ENCODE measurements at places on chromosomes 1 and 21.

DNA sequence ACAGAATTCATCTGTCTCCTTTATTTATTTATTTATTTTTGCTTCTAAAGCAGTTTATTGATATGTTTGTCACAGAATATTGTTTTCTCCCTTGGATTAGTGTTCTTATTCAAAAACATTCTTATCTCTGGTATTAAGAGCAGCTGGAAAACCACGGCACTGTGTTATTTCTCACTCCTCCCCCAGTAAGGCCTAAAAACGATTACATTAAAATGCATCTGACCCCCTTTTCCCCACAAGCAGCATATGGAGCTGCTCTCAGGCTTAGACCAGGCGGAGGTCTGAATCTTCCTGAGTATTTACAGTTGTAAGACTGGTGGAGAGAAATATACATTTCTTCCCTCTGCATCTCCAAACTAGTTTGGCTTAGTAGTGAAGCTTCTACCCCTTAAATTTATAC is 86.8 kb downstream of the HLX start:
- no peak for DNase-seq

DNA sequence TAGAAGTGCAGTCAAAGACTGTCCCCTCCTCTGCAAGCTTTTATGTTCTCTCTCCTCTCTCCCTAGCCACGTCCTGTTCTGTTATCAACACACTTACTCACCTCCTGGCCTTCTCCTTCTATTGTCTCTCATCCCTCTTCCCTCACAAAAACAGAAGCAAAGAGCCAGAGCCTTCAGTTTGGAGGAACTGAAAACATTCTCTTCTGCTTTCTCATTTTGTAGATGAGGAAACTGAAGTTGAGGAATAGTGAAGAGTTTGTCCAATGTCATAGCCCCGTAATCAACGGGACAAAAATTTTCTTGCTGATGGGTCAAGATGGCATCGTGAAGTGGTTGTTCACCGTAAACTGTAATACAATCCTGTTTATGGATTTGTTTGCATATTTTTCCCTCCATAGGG is 1.9 kb downstream of the NLRP3 start:
- DNase-seq: no peak

- no peak for DNase-seq
Measured at GRCh38 chr1:229836324-229836723, 210.3 kb downstream of the URB2 start.

DNA sequence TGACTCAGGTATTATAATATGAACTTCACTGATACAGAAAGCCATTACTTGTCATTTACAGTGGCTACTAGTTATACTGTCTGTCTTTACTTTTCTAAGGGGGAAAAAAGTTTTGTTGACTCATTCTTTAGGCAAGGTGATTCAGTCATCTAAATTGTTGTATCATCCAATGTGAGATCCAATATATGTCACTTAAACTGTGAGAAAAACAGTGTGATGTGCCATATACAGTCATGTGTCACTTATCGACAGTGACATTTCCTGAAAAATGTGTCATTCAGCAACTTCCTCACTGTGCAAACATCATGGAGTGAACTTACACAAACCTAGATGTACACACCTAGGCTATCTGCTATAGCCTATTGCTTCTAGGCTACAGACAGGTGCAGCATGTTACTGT is 57.6 kb downstream of the KCNK2 start:
- DNase-seq: no peak

DNA sequence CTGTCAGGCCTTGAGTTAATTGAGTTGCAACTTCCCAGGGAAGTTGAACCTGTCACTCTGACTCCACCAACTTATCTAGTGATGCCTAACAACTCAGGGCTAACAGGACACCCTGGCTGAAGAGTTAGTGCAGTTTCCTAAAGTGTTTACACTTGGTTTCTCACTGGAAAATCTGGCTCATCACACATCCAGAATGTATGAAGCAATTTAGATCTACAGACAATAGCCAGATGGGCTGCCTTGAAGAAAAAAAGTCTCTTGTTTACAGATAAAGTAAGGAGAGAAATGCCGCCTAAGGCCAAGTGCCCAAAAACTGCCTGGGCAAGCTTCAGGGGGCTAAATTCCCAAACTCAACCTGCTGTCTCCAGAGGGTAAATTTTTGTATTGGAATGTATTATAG is 446.3 kb upstream of the NCAM2 start:
- DNase-seq: no peak

DNA sequence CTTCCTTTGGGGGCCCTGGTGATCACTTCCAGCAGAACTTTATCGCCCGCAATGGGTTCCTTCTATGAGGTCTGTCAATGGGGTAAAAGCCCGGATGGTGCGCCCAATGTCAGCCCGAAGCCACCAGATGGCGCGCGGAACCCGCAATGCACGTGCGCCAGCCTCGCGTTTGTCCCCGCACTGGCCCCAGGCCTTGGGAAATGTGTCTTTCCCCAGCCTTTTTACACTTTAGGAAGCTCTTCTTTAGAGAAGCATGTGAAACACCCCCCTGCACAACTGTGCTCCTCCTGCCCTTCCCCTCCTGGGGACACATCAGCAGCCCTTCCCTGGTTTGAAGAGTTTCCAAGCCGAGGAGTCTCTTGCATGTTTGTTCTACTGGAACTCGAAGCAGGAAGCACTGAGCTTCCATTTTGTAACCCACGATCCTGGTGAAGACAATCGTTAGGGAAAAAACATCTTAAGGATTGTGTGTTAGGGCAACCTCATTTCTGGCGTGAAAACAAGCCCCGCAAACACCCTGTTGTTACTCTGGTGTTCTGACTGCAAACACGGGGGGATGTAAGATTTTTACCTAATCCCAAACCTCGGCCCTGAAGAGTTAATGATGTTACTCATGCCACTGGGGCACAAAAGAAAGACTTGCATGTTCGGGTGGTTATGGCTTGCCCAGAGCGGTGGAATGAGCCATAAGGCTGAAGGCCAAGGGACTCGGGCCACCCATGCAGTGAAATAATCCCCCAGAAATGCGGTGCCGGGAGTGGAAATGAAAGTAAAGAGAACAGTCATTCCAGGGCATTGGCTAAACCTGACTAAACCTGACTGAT is 20.4 kb upstream of the TARBP1 start:
- DNase-seq: peak; percentile 95

GRCh38 chr1:111221633-111222291 is 5.8 kb upstream of the CHI3L2 start:
- DNase-seq: no peak

- no peak for DNase-seq
Measured at GRCh38 chr1:244953901-244954300, 89.6 kb upstream of the HNRNPU start.

- no peak for DNase-seq
Measured at GRCh38 chr1:36624466-36624865, 141.8 kb upstream of the CSF3R start.

GRCh38 chr1:206911064-206911663 is 10.6 kb downstream of the FCMR start:
- peak; percentile 67 for DNase-seq

- DNase-seq: no peak
Measured at GRCh38 chr1:3251807-3252428, 182.9 kb downstream of the PRDM16 start.

DNA sequence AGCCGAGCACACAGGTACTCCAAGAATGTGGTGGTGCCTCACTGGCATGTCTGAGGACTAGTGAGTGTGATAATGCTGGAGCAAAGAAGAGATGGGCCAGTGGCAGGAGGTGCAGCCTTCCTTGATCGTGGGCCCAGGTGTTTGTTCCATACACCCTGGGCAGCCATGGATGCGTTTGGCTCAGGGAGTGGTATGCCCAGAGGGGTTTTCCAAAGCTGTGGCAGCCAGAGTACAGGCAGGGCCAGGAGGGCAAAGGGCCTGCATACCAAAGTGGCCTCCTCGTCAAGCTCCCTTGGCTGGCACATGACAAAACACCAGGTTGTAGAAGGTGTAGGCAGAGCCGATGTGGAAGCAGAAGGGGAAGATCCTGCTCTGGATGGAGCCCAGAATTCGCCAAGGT is 19.0 kb downstream of the PARS2 start:
- DNase-seq: no peak

DNA sequence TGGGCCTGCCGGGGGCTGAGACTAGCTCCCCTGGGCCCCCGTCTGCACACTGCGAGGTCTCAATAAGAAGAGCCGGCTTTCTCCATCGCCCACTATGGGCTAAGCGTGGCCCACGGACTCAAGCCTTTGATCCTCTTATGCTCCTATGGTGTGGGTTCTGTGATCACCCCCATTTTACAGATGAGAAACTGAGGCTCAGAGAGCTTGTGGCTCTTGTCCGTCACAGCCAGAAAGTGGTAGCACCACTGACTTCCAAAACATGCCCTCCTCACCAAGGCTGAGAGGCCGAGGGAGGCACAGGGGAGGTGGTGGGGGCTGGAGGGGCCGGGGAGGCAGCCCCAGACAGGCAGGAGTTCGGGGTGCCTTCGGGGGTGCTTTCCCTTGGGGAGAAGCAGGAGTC is 39.0 kb upstream of the CASZ1 start:
- DNase-seq: no peak

- no peak for DNase-seq
Measured at GRCh38 chr1:22817462-22817861, 106.8 kb downstream of the EPHB2 start.

- no peak for DNase-seq
Measured at GRCh38 chr1:147812799-147813198, 52.4 kb upstream of the GJA5 start.

- DNase-seq: no peak
Measured at GRCh38 chr1:236615399-236616148, 11.3 kb upstream of the HEATR1 start.

- peak; percentile 89 for DNase-seq
Measured at GRCh38 chr1:43329995-43330751, 7.4 kb upstream of the MPL start.

DNA sequence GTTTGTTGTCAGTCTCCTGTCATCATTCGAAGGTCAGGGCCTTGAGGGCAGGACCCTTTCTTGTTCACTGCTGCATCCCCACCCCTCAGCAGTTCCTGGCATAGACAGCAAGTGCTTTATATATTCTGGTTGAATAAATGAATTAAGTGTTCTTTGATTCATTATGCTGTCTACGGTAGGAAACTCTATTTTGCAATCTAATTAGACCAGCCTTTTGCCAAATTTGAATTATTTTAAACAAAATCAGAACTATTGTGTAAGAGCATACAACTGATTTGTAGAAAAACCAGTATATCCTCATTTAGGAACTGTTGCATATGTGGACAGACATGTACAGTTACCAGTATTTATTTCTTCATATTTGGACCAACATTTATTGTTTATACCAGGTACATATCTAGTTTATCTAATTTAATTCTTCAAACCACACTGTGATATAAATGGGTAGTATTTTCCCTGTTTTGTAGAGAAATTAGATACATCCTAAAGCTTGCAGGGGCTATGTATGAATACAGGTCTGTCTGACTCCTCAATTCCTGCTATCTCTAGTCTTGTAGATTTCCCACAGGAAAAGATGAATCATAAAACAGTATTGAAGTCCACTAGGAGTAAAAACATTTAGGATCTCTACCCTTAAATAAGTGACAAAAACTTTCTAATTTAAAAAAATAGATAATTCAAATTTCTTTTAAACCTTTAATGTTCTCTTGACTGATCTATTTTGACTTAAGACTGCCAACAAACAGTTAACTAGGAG is 10.4 kb downstream of the MGST3 start:
- DNase-seq: no peak

- no peak for DNase-seq
Measured at GRCh38 chr1:225917101-225917500, 6.9 kb downstream of the PYCR2 start.

- peak; percentile 54 for DNase-seq
Measured at GRCh38 chr1:173097001-173097400, 46.3 kb upstream of the TNFSF18 start.

GRCh38 chr1:30600258-30600657 is 123.1 kb downstream of the MATN1 start:
- DNase-seq: no peak

DNA sequence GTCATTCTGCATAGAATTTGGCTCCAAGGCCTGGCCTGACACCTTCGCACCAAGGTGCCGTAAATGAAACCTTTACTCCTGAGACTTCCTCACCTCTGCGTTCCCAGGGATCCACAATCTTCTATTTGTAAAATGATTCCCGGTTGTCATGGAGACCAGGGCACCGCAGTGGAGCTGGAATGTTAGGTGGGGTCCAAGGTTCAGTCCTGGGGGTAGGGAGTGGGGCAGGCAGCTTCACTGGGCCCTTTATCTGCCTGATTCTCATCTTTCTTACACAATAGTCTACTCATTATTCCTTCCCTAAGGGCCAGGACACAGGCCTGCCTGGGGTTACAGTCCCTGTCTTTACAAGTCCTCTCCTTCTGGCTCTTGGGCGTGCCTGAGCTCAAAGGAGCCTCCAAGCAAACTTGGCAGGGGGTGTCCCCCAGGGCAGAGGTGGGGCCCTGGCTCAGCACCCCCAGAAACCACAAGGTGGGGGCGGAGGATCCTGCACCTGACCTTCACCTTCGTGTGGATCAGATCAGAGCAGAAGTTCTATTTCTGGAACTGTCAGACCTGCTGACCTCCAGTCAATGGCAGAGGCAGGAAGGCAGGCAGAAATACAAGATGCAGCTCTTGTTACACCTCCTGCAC is 51.1 kb downstream of the RIPK4 start:
- no peak for DNase-seq

DNA sequence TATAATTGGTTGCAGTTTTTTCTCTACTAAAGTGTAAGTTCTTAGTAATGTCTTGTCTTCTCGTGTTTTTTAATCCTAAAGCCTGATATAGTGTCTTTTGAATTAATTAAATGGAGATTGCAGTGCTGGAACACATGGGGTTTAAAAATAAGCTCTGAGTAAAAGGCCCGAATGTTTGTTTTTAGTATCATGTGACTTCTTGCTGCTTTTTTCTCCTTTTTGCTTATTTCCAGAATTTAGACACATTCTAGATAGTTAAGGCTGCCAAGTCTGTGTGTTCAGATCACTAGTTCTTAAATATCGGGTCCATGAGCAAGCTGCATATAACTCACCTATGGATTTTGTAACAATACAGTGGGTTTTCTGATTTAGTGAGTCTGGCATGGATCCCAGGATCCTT is 27.5 kb downstream of the KCTD3 start:
- peak; percentile 12 for DNase-seq

DNA sequence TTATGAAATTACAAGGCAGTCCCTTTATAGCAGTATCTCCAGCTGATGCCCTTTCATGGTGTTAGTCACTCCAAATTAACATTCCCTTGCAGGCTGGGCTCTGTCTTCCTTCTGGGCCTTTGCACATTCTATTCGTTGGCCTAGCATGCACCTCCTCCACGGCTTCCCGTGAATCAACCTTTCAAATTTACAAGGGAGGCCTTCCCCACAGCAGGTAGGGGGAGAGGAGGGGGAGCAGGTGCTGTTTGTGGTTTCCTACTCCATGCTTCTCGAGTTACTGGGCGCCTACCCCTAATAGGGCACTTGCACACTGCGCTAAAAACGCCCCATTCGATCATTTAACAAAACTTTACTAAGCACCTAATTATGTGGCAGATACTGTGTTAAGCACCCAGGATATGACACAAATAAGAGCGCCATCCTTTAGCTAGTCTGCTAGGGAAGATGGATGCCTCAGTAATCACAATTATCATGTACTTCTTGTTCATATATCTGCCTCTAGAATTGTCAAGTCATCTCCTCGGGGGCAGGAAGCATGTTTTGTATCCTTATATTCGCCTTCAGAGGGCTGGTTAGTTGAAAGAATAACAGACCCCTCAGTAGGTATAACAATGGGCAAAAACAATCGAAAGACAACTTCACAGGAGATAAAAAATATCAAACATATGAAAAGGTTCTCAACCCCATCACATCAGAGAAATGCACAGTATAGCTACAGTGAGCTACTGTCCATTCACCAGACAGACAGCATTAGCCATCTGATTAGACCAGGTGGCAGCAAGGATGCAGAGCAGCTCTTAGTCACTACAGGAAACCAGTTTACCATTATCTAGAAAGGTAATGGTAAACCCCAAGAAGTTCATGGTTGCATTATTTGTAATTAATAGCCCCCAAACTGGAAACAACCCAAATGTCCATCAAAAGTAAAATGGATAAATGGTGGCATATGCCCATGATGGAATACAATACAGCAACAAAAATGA is 1.7 kb upstream of the ADAR start:
- DNase-seq: peak; percentile 36

Data from fibroblast of skin of scalp (primary cell).